Nucleus accumbens (tissue), 56 donors: ENCODE measurements at places on chromosomes 6 and 20.
A peak's percentile ranks its signal among the peaks of the same experiment; 100 is the strongest.

DNA sequence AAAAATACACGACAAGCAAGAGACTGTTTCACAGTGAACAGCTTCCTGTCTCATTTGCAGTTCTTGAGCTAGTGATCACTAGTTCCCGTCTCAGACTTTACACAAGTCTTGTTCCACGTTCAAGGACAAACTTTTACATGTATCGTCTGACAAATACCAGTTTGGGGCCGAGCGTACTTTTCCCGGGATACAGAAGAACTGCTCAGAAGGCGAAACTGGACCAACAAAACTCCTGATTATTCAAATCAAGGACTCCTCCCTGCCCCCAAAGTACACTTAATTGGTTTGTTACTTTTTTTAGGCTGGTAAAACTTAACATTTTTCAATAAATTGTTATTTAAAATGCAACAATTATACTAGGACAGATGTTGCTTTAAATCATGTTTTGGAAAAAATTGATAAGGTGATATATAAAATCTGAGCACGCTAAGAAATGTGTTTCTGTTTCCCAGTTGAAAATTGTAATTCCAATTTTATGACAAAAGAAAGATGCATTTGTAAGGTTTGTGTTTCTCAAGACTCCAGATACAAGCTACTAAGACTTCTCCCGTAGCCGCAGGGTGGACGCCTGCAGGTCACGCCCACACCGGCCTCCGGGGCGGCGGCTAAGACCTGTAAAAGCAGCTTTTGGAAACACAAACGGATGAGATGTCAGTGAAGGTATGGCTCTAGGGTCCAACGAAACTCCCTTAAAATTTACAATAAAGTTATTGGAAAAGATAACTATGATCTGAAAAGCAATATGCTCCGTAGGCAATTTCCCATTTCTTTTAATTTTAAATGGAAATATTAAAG lies 16.8 kb upstream of the TCFL5 start:
- DNase-seq, result no peak

- DNase-seq, result no peak
These were observed 790 bp downstream of the TOX2 start for GRCh38 chr20:43915211-43916072.

- no peak for DNase-seq
These were observed 223.8 kb upstream of the ECI2 start for GRCh38 chr6:4359108-4359730.

DNA sequence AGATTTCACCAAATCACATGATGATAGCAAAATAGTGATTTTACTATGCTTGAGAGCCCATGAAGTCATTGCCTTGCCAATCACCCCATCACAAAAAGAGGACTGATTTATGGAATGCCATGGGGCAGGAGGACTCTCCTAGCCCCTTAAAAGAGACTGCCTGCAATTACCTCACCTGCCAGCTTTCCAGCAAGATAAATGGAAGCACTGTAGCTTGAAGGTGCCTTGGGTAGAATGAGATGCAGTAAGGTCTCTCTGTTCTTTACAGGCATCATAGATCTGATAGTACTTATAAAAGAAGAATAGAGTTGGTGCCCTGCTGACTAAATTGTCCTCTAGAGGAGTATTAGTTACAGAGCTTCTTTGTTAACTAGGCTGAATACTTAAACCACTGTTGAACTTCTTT lies 242.3 kb downstream of the TMEM242 start:
- no peak for DNase-seq

DNA sequence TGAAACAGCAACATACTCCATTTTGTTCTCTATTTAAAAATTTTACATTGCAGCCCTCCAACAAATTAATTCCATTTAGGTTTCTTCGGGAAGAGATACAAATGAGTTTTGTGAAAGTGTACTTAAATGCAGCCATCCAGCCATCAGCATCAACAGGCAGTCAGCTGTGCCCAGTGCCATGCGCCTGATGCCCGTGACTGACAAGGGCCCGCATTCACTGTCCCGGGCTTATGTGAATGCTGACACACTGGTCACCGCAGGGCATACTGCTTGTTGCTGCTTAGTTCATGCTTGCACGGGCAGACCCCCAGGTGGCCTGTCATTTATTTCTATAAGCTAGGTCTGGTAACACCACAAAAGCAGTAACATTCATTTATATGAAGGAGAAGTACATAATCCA lies 224.9 kb upstream of the QKI start:
- peak; percentile 53 for DNase-seq

DNA sequence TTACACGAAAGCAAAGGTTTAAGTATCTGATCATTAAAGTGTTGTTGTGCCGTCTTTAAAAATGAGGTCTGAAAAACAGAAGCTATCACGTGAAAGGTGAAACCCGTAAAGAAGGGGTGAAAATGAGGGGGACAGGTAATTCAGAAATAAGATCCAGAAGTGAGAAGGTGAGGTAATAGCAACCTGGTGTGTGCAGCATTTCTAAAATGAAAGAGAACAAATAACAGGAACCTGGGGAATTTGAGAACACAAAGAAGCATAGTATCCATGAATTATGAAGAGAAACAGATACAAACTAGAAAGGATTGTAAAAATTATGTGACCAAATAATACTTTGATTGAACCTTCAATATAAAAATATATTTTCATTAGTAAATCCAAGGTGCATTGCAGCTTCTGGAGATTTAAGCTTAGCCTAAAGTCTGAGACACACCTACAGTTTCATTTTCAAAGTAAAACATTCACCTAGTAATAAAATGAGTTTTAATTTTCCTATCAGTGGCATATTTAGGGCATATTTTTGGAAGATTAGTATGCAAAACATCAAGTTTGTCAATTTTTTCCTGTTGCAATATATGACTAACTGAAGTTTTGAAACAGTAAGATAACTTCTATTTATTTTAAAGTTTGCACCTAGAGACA lies 1.4 kb downstream of the HEY2 start:
- DNase-seq, result no peak

GRCh38 chr6:152920016-152920415 lies 62.8 kb downstream of the FBXO5 start:
- DNase-seq, result no peak

- no peak for DNase-seq
These were observed 117.8 kb downstream of the BCAS1 start for GRCh38 chr20:53952528-53953096.

DNA sequence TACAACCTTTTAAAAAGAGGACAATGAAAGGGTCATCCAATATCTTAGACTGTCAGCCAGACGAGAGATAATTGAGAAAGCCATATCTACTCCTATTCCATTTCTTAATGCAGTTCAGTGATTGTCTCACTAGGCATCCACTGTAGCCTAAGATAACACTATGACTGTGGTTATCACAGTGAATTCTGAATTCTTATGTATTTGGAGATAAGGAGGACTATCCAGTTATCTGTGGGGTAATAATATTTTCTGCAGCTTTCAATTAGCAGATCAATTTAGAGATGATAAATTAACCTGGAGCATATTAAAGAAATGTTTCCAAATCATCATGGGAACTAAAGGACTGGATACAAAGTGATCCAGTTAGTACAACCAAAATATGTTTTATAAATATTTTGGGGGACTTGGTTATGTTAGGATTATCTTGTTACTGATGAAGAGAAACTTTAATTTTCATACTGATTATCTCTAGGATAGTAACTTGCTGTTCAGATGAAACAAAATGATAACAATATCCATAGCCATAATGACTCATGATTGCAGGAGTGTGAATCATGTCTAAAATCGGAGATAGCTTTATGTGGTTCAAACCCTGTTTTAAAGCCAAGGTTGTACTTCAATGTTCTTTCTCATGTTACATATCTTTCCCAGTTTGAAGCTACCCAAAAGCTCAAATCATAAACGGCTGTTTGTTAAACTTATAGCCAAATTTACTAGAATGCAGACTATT lies 1152.0 kb downstream of the HACE1 start:
- DNase-seq, result no peak

GRCh38 chr6:6635869-6636268 lies 47.3 kb downstream of the LY86 start:
- no peak for DNase-seq

DNA sequence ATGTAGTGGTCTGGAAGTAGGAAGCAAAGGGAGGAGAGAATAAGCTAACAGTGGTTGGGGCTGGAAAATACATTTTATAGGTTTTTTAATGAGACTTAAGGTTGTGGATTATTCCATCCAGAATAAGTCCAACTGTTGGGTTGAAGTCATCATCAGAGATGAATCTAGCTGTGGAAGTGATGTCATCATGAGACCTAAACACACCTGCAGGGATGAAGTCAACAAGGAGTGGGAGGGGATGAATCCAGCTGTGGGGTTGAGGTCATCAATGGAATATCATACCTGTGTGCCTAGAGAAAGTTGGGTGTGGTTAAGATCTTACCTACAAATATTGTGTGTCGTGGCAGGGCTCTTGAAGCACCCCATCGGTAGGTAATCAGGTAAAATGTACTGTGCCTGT lies 730.7 kb downstream of the RFPL4B start:
- DNase-seq, result no peak

GRCh38 chr20:54416770-54417169 lies 58.6 kb upstream of the DOK5 start:
- DNase-seq, result no peak

DNA sequence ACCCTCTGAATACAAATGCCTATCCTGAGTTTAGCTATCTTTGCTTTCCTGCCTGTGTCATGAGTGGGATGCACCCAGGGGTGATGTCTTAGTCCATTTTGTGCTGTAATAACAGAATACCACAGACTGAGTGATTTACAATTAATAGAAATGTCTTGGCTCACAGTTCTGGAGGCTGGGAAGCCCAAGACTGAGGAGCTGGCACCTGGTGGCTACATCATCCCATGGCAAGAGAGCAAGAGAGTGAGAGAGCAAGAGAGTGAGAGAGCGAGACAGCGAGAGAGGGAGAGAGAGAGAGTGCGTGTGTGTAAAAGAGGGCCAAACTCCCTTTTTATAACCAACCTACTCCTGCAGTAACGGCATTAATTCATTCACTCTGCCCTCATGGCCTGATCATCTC lies 76.8 kb downstream of the PRDM1 start:
- no peak for DNase-seq

GRCh38 chr20:50346374-50347283 lies 156.0 kb downstream of the CEBPB start:
- DNase-seq, result peak; percentile 62

GRCh38 chr6:1031720-1032119 lies 280.2 kb upstream of the FOXQ1 start:
- no peak for DNase-seq

DNA sequence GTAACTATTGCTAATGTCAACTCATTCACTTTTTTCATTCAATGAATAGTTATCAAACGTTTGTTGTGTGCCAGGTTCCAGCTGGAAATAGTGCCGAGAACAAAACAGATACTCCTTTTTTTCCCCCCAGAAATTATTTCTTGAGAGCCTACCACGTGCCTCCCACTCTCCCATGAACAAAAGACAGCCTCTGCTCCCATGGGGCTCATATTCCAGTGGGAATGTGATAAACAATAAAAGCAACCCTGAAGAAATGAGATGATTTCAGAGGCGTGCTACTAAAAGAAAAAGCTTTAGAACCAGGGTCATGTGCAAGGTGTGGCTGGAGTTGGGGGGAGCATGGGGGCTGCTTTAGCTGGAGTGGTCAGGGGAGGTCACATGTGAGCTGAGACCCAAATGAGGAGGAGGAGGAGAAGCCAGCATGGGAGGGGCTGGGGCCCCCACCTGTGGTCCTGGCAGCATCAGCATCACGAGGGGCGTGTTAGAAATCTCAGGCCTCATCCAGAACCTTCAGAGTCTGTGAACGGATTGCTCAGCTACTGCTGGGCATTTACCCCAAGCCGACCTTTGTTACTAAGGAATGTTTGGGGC lies 157.4 kb downstream of the EYA2 start:
- no peak for DNase-seq

GRCh38 chr6:105136431-105137350 lies 43.1 kb downstream of the POPDC3 start:
- peak; percentile 59 for DNase-seq

GRCh38 chr20:35226126-35226883 lies at the start of gene MMP24:
Gene MMP24 (plus strand): TSS chr20:35226690. CDS start chr20:35226739, 49 bp downstream.
- no peak for DNase-seq

DNA sequence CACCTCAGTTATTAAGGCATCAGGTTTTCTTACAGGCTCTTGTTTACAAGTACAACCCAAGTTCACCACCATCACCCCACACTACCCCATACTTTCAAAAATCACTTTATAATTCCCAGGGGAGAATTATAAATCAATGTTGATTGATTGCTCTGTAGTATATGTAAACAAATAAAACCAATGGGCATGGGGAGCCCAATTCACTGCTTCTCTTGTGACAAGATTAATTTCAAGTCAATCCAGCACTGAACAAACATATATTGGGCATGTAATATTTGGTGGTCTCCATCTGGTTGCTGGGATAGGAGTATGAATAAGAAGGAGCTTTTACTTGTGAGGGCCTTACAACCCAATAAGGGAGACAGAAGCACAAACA lies 95.8 kb downstream of the CLVS2 start:
- no peak for DNase-seq

- no peak for DNase-seq
These were observed 100.2 kb upstream of the ARMC2 start for GRCh38 chr6:108748055-108748454.

DNA sequence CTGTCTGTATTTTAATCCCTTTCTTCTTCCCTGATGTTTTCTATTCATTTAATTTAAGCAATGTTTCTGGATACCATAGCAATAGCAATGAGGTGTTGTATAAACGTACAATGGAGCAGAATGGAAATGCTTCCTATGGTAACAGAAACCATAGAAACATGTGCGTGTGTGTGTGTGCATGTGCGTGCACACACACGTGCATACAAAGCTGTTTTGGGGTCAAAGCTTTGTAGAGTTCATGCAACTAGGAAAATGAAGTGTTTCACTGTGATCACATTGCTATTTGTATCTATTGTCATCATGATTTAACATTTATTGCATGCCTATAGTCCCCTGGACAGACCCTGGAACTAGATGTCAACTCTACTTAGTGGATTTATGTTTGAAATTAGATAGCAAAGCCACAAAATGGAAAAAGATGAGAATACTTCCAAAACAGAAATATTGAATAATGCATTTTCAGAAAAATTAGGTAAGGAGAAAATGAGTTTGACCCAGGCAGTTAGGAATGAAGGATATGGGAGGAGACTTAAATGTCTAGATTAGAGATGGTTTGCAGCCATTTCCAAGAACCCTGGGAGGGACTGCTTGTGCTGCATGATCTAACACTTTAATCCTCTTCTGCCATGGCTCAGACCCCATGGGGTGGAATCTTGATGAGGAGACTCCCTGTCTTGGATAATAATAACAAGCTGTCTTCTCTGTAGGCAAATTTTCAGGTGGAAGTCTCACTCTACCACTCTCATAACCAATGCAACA lies 124.4 kb downstream of the TRMT11 start:
- no peak for DNase-seq

DNA sequence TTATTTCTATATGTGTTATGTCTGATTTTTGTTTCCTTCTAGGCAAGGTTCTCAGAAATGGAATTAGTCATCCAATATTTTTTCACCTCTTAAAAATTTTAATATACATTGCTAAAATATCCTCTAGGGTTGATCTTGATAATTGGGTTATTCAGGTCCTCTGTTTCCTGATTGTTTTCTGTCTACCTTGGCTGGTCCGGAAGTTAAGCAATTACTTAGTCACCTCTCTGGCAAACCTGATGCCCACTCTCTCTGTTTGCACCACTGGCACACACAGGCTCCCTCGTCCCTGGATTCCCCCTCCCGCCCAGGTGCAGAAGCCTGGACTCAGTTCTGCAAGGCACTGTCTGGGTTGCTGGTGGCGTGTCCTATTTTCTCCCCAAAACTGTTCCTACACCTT lies 27.7 kb downstream of the CST9L start:
- no peak for DNase-seq

- no peak for DNase-seq
These were observed 1.6 kb upstream of the CD93 start for GRCh38 chr20:23087587-23088251.
